ENCODE measurements at places on chromosomes 13 and 19.

DNA sequence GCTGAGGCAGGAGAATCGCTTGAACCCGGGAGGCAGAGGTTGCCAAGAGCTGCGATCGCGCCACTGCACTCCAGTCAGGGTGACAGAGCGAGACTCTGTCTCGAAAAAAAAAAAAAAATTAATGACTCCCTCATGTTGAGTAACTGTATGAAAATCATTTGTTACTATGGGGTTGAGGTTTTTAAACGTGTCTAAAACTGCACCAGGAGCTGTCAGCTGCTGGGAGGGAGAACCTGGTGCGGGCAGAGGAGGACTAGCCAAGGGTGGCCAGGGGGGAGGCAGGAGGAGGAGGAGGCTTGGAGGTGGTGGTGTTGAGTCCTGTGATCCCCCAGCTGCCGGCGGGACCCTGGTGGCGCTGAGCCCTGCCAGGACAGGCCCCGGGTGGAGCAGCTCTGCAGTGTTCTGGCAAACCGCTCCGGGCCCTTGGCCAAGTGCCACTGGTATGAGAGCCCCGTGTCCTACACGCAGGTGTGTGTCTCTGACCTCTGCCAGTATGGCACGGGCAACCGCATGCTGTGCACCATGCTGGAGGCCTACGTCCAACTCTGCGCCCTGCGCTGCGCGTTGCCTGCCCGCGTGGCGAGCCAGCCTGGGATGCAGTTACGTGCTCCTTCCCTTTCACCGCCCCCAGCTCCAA, 17.1 kb upstream of the FXYD3 start:
- DNase-seq, result no peak

- DNase-seq, result no peak
Observed at GRCh38 chr19:45074744-45075300, 1.5 kb downstream of the ZNF296 start.

GRCh38 chr19:29866011-29866410, 54.2 kb downstream of the CCNE1 start:
- DNase-seq, result no peak

GRCh38 chr13:23609414-23609760, 39.2 kb downstream of the TNFRSF19 start:
- DNase-seq, result no peak

GRCh38 chr19:15401397-15401710, 17.4 kb downstream of the AKAP8L start:
- no peak for DNase-seq

DNA sequence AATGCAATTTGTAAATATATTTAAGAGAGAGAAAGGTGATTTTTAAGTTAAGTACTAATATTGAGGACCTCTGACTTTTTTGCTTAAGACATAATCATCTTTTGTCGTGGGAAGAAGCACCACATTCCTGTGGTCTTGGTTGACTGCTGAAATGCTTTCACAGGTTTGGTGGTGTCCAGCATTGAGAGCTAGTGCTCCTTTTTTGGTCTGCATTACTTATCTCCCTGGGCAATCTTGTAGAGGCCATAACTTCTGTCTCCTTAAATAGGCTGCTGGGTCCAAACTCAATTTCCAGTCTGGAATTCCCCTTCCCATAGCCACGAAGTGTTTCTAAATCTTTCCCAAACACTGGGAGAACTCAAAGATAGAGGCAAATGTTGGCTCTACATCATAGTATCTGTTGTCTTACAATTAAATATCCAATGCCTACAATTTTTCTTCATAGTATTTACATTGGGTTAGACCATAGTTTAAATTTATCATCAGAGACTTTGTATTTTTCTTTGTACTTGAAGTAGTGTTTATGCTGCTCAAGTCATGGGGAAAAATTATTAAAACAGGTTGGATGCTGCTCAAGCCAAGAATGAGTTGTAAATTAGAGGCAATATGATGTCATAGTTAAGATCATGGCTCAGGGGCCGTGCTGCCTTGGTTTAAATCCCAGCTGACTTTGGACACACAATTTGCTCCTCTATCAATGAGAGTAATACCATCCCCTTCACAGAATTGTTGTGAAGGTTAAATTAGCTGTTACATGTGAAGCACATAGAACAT, 105.6 kb downstream of the POSTN start:
- DNase-seq, result no peak

- DNase-seq, result no peak
Observed at GRCh38 chr13:94121686-94122085, 357.8 kb downstream of the DCT start.

DNA sequence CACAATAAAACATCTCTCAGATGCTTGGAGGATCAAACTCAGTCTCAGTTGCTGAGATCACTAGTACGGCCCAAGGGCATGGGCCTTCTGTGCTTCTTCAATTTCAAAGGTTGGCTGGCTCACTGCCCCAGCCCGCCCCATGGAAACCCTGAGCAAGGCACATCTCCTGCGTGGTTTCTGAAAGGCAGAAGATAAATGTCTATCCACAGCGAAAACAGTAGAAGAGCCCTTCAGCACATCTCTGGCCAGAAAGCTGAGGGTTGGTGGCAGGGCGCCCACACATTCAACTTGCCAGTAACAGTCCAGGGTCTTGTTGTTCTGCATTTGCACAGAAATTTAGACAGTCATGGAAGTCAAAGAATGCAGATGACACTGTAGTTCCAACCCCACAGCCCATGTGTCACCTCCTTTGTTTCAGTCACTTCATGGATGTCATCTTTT, 24.0 kb upstream of the KATNAL1 start:
- DNase-seq, result no peak

GRCh38 chr13:93554514-93554913, 327.9 kb downstream of the GPC6 start:
- DNase-seq, result no peak

DNA sequence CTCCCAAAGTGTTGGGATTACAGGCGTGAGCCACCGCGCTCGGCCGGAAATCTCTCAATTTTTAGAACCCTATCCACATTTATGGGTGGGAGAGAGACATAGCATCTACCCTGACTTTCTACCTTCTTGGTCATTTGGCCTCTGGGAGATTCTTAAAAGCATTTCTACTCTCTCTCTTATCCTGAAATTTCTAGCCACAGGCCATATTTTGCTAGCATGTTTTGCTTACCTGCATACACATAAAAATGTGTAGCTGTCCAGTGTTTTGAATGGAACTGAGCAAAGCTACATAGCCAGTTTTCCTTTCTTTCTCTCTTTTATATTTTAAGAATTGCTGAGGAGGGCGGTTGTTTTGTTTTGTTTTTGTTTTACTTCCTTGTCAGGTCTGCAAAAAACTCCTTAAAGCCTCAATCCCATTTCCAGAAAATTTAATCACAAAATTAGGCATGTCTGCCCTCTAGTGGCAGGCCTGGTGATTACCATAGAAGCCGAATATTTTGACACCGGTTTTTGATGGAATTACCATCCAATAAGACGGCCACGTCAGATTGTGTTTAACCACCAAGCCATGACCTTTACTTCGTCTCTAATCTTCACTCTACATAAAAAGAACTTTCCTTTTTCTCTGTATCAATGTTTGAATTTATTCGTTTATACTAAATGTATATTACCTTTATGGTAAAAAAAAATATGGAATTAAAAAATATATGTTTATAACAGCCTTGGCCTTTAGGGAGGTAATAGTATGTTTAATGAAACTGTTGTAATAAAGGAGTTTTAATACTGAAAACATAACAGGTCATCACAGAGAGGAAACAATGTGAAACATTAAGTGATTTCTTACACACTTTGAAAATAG, 34.4 kb upstream of the OXGR1 start:
- DNase-seq, result peak; percentile 5

GRCh38 chr19:17327654-17328516, 6.8 kb downstream of the ANO8 start:
- DNase-seq, result no peak

DNA sequence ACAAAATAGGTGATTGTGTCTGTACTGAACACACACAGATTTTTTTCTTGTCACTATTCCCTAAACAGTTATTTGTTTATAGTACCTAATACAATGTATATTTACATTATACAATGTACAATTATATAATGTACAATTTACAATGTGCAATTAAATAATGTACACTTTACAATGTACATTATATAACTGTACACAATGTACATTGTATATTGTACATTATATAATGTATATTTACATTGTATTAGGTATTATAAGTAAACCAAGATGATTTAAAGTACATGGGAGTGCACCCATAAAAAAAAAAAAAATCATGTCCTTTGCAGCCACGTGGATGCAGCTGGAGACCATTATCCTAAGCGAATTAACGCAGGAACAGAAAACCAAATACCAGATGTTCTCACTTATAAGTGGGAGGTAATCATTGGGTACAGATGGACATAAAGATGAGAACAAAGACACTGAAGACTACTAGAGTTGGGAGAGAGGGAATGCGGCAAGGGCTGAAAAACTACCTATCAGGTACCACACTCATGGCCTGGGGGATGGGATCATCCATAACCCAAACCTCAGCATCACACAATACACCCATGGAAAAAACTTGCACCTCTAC, 68.1 kb downstream of the ABCC4 start:
- DNase-seq, result no peak

GRCh38 chr13:105047676-105048295, 1487.7 kb downstream of the EFNB2 start:
- no peak for DNase-seq

GRCh38 chr19:50725218-50725910, 2.2 kb downstream of the CLEC11A start:
- no peak for DNase-seq

GRCh38 chr19:2902590-2903218, 2.0 kb downstream of the ZNF57 start:
- no peak for DNase-seq

DNA sequence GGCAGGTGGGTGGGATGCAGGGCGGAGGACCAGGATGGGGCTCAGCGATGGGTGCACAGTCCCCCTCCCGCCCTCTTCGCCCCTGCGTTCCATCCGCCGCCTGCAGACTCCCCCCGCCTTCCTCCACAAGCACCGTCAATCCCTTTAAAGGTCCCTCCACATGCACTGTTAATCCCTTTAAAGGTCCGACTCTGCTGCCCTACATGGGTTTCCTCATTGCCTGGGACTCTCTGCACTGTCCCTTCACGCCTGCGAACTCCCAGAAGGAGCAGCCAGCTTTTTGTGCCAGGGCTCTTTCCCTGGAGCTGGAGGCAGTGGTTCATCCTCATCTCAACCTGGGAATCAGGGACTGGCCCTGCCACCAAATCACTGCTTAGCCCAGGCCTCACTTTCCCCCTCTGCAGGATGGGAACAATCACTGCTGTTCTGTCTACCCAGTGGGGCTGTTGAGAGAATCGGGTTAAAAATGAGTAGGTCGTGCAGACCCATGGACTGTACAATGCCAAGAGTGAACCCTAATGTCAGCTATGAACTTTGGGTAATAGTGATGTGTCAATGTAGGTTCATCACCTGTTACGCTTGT, 20.4 kb downstream of the ZNF574 start:
- DNase-seq, result no peak

DNA sequence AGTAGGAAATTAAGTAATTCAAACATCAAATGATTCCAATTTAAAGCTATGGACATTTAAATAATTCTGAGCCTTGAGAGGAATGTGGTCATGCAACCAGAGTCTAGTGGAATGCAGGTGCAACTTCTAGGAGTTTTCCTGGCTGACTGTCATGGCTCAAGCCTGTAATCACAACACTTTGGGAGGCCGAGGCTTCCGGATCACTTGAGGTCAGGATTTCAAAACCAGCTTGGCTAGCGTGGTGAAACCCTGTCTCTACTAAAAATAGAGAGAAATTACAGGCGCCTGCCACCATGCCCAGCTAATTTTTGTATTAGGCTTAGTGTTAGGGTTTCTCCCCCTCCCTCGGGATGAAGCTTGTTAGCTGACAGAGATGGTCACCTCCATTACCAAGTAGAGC, 6.4 kb downstream of the ZNF808 start:
- DNase-seq, result no peak

- no peak for DNase-seq
Observed at GRCh38 chr13:44129418-44129817, 244.2 kb upstream of the SERP2 start.

DNA sequence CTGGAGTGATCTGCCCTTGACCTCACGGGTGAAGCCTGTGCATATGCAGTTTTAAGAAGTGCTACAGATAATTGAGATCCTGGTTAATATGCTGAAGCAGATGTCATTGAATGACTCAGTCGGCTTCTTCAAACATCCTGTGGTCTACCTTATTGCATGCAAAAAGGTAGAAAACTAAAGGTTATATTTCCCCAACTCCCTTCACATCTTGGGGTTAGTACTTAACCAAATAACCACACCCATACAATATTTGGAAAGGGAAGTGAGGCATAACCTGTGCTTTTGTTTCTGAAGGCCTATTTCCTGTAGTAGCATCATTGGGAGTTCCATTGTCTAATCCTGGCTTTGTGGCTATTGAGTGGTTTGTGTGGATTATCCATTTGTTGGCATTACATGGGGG, 58.3 kb downstream of the RAP2A start:
- DNase-seq, result no peak

- DNase-seq, result no peak
Observed at GRCh38 chr13:48780713-48781341, 127.1 kb downstream of the CYSLTR2 start.

DNA sequence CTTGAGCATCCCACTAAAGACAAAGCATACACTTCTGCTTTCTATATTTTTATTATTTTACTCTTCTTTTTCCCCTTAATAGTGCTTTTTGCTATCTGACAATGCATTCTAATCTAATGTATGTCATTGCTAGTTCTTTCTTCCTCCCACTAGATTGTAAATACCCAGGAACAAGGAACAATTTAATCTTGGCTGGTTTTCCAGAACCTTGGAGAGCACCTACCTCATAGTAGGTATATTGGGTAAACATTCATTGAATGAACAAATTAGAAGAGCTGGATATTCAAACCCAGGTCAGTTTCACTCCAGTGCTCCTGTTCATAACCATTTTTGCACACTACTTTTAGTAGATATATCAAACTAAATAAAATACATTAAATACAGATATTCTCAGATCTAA, 1617.6 kb upstream of the SLC10A2 start:
- no peak for DNase-seq

DNA sequence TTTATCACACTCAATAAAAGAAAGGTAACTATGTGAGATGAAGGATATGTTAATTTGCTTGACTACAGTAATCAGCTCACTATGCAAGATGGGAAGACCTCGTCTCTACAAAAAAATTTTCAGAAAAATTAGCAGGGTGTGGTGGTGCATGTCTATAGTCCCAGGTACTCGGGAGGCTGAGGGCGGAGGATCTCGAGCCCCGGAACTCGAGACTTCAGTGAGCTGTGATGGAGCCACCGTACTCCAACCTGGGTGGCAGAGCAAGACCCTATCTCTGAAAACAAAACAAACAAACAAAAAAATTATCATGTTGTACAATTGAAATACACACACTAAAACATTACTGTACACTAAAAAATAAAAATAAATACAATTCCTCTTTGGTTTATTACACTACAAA, 376.7 kb upstream of the KLHL1 start:
- DNase-seq, result no peak

- no peak for DNase-seq
Observed at GRCh38 chr19:47467914-47468313, 3.8 kb downstream of the SLC8A2 start.

- DNase-seq, result no peak
Observed at GRCh38 chr19:23913931-23914330, 755 bp upstream of the ZNF726 start.

GRCh38 chr13:113122550-113123225, at the start of gene F10:
TSS of gene F10 (plus strand) at chr13:113122799. CDS start at chr13:113122856, 57 bp downstream.
- peak; percentile 97 for DNase-seq

GRCh38 chr19:14480700-14481079, 5.5 kb upstream of the PTGER1 start:
- DNase-seq, result peak; percentile 25

GRCh38 chr19:48169578-48169938, 586 bp downstream of the LIG1 start:
- DNase-seq, result peak; percentile 78

- DNase-seq, result peak; percentile 97
Observed at GRCh38 chr19:42420055-42420544, 7.1 kb downstream of the LIPE start.

Measured in HuH-7.5 (cell line).